Stimulated activated CD8-positive, alpha-beta memory T cell treated with anti-CD3 and anti-CD28 coated beads, Interleukin-4, amount 100 ng/mL, for 4 hours (primary cell): ENCODE measurements at places on chromosomes 5 and 9.

GRCh38 chr9:123437201-123437600 lies 81.2 kb downstream of the CRB2 start:
- DNase-seq, result no peak

DNA sequence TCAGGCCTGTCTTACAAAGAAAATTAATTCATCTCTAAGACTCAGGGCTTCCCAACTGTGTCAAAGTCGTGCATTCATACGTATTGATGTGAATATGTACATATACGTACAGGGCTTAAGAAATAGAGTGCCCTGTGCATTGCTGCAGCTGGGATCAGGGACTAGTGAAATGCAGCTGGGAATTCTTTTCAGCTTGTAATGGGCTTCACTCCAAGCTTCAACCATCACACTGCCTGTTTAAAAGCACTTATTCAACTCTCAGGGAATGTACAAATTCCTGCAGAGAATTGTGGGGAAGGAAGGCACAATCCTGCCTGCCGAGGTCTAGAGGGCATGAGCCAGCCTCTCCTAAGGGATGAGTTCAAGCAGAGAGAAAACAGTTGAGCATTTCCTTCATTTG lies 59.6 kb upstream of the MAN2A1 start:
- no peak for DNase-seq

DNA sequence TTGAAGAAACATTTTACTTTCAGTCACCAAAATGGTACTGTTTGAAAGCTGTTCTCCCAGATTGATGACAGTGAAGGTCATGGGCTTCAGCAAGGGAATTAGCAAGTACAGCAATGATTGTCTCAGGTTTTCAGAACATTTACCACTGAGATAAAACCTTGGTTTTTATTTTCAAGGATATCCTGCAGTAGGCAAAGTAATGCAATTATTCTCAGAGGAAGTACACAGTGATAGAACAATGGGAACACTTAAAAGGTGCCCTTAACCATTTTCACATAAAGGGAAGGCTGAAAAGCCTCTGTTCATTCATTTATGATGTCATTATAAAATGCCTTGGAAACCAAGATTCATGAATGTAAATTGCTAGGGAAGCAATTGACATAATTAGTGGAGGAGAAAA lies 471.8 kb upstream of the ACO1 start:
- DNase-seq, result no peak

DNA sequence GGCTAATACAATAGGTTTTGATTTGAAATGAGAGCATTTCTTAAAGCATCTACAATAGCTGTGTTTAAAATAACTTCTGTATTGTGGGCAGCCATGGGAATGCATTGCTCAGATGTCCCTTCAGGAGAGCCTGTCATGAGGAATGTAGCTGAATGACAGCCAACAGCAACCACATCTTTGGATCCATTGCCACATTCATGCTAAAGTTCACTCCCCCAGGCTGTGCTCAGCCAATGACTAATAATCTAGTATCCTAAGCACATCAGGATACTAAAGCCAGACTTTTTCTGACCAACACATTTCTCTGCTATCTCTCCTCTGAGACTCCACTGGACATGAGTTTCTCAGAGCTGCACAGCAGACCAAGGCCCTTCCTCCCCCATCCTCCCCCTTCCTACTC lies 45.5 kb downstream of the HTR1A start:
- DNase-seq, result no peak

- no peak for DNase-seq
Measured at GRCh38 chr9:90523958-90524357, 118.7 kb downstream of the DIRAS2 start.

- DNase-seq, result no peak
Measured at GRCh38 chr5:135441350-135441831, 5.8 kb downstream of the DCANP1 start.

GRCh38 chr5:134577796-134578577 lies 52.5 kb downstream of the JADE2 start:
- peak; percentile 57 for DNase-seq

- DNase-seq, result no peak
Measured at GRCh38 chr9:120571443-120572257, 8.3 kb downstream of the CDK5RAP2 start.

DNA sequence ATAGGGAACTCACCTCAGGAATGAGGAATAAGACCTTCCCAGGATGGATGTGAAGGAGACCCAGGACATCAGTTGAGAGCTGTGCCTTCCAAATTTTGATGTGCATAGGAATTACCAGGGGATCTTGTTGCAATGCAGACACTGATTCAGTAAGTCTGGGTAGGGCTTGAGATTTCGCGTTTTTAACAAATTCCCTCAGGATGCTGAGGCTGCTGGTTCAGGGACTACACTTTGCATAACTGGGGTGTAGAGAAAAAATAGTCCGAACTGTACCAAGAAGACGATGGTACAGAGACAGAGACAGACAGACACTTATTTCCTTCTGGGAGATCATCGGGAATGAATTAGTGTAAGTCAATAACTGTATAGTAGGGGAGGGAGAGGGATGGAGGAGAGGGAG lies 82.3 kb upstream of the FREM1 start:
- DNase-seq, result no peak

DNA sequence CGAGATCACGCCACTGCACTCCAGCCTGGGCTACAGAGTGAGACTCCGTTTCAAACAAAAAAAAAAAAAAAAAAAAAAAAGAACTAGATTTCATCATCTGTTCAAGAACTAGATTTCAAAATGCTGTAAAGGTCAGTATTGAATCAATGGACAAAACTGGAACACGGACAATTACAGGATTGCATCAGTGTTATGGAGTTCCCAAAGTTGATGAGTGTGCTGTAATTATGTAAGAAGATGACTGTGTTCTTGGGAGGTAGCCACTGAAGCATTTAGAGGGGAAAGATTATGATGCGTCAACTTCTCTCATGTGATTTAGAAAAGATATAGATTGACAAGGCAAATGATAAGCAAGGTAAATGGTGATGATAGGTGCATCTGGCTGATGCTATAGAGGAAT lies 6.5 kb downstream of the FAM240B start:
- no peak for DNase-seq

DNA sequence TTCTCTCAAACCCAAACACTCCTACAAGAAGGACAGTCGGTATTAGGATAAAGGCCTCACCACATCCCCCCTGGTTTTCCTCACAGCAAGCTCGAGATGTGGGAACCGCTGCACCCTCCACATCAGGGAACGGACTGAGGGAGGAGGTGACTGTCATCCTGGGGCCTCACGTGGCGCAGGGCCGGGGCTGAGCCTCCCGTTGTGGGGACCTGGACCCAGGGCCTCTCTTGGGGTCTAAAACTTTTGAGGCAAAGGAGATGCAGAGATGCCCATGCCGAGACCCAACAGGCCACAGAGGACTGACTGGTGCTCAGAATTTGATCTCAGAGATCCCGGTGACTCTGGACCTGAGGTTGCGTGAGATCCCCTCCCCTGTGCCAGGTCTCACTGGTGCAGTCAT lies 72.7 kb downstream of the MRPL36 start:
- no peak for DNase-seq

- no peak for DNase-seq
Measured at GRCh38 chr5:57947181-57947580, 464.6 kb upstream of the ACTBL2 start.

DNA sequence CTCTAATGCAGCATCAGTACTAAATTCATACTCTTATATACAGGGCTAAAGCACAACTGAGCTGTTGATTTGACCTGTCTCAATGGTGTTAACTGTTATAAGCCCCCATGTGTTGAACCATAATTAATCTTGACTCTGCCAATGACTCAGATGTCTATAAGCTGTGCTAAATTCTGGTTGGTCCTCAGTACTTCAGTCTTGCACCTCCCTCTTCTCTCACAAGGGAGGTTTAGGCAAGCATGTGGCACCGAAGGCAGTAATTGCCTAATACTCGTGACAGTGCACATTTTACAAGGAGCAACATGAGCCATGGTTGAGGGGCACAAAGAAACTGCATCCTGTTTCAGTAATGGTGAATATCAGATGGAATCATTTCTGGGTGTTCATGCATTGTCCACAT lies 255.9 kb downstream of the TRPM3 start:
- DNase-seq, result no peak

GRCh38 chr5:148970228-148970627 lies 92.6 kb downstream of the SH3TC2 start:
- no peak for DNase-seq

GRCh38 chr9:93884808-93885207 lies 70.3 kb downstream of the BARX1 start:
- no peak for DNase-seq

GRCh38 chr5:139829471-139829870 lies 33.9 kb downstream of the PSD2 start:
- DNase-seq, result no peak

GRCh38 chr5:151347369-151347768 lies at the start of gene SLC36A2:
Gene SLC36A2 (minus strand): TSS chr5:151347559. CDS start chr5:151347460, 99 bp downstream.
- no peak for DNase-seq

DNA sequence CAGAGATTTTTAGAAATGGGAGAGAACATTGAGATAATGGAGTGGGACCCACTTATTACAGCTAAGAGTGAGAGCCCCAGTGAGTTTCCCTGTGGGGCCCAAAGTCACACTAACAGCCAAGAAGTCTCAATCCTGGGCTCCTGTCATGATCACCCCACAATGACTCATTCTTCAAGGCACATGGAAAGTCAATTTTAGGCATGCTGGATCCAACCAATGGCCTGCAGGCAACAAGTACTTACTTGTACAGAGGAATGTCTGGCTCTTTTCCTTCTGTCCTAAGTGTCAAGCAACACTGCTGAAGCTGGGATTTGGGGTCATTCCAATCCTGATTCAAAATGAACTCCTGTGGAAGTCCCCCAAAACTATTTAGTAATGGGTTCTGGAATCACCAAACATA lies 123.1 kb downstream of the DROSHA start:
- DNase-seq, result no peak

- no peak for DNase-seq
Measured at GRCh38 chr9:86735772-86736458, 211.4 kb downstream of the GAS1 start.

DNA sequence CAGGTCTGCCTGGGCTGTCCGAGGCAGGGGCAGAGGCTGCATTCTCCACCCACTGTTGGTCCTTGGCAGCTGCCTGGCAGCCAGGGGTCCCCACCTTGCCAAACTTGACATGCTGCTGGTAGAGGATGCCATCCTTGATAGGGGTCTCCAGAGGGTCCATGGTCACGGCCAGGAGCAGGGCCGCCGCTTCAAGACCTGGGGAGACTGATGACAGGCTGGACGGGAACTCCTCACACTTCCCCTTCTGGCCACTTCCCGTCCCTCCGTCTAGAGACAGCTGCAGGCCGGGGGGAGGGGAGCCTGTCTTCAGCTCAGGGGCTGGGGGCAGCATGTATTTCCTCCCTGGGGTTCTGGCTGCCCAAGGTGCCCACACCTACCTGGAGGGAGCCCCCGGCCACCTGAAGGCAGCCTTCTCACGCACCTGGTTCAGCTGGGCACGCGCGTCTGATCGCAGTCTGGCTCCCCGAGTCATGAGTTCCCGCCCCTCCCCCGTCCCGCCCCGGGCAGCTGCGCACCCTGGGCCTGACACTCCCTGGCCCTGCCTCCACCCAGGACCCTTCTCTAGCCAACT lies at the start of gene DOK3:
Gene DOK3, minus strand, starts transcription at position 446 of the 571 bp plus-strand sequence. Its CDS starts 286 bp downstream, at position 160.
- no peak for DNase-seq

- DNase-seq, result no peak
Measured at GRCh38 chr5:124200381-124200780, 546.1 kb downstream of the ZNF608 start.

- DNase-seq, result no peak
Measured at GRCh38 chr5:62112689-62113228, 193.2 kb upstream of the KIF2A start.

DNA sequence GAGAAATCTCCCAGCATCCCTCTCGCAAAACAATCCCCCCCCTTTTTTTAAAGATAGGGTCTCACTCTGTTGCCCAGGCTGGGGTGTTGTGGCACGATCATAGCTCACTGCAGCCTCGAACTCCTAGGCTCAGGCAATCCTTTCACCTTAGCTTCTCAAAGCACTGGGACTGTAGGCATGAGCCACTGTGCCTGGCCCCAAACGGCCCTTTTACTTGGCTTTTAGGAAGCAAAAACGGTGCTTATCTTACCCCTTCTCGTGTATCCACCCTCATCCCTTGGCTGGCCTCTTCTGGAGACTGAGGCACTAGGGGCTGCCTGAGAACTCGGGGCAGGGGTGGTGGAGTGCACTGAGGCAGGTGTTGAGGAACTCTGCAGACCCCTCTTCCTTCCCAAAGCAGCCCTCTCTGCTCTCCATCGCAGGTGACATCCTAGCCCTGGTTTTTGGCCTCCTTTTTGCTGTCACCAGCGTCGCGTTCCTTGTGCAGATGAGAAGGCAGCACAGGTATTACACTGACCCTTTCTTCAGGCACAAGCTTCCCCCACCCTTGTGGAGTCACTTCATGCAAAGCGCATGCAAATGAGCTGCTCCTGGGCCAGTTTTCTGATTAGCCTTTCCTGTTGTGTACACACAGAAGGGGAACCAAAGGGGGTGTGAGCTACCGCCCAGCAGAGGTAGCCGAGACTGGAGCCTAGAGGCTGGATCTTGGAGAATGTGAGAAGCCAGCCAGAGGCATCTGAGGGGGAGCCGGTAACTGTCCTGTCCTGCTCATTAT lies 6.8 kb downstream of the CA9 start:
- no peak for DNase-seq

DNA sequence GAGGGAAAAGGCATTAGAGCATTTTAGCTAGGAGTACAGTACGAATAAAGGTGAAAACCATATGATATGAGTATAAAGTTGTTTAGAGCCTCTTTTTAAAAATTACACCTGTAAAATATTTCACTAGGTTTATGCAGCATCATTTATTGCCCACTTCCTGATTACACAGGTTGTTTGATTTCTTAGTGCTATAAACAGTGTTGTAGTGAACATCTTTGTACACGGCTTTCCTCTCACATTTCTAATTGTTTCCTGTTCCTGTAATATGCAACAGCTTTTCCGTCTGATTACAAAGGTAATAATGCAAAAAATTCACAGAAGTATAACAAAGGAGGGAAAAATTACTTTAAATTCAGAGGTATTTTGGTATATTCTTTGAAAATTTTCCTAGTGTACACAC lies 13.0 kb downstream of the STOM start:
- DNase-seq, result no peak

DNA sequence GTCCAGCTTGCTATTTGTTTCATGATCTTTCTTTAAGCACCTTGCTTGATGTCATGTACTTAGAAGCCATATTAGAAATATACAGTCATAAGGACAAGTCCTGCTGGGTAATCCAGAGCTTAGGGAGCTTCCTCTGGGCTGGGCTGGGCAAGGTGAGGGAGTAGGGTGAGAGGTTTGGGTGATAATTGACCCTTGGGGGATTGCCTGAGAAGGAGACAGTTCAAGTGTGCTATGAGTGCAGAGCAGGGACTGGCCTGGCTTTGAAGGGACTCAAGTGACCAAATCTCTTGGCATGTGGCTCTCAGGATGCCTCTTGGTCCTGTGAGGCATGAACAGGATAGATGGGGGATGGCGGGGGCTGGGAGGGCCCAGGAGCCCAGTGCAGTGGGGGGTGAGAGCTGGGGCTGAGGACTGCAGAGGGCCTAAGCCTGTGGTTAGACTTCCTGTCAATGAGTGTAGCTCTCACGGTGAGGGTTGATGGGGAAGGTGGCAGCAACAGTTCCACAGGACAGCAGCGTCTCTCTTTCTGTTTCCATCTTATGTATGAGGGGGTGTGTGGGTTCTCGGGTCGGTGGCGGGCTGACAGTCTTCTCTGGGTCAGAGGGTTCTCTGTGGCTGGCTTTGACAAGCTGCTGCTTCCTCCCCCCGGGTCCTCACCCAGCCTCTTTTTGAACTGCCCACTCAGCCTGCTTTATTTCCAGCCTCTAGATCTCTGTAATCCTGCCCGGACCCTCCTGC lies 53.5 kb downstream of the RGS3 start:
- DNase-seq, result peak; percentile 67

- no peak for DNase-seq
Measured at GRCh38 chr5:54620141-54620933, 102.8 kb downstream of the SNX18 start.

GRCh38 chr9:38061326-38061977 lies 7.6 kb downstream of the SHB start:
- DNase-seq, result no peak
